Glomerular endothelial cell (primary cell): ENCODE measurements at places on chromosomes 7 and 10. TPM values are rescaled to one million over a fixed set of nuclear protein-coding genes. Genes with fewer than 3 reads are reported as not detected.

ELFN1 gene
- total RNA-seq: 0.05 and 1.5 TPM in 2 replicates

SPOCK2 gene
- 0.41 and 3.9 TPM in 2 replicates for total RNA-seq

POLR2J2 gene
- 1.8 and 6.1 TPM in 2 replicates for total RNA-seq

OPTN gene
- total RNA-seq: 114 and 126 TPM in 2 replicates

POT1 gene
- 22.3 and 27.2 TPM in 2 replicates for total RNA-seq

FAM131B gene
- 0.53 and 1.6 TPM in 2 replicates for total RNA-seq
